ENCODE measurements at places on chromosomes 5 and 9.

DNA sequence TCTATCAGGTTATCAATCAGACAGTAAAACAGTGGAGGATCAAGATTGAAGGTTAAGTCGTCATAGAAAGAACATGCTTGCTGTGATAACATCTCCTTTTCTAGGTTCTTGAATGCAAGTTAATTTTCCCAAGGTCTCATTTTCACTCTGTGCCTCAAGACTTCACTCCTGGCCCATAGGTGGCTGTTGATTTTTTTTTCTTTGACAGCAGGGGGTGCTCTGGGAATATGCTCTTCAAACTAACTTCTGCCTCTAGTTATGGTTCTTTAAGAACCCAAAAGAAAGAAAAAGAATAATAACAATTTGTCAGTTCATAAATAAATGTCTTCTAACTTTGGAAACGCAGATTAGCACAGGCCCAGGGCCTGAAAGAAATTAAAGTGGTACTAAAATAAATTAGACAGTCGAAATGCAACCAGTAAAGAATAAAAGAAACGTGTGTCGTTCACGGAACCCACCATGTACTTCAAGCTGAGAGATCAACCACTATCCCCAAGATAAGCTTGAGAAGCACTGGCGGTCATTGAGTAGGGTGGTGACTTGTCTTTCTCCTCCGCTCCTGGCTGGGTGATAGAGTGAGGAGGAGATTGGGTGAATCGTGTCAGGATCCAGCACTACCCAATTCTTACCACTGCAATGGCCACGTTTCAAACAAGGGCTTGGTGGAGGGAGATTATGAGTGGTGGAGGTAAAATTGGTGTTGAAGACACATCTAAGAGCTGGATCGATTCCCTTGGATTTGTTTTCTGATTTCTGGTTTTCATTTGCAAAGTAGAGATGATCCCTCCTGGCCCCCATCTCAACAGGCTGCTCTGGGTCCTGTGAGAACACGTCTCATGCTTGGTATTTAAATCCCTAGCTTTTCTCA is 93.4 kb upstream of the IRX4 start:
- DNase-seq, result no peak

DNA sequence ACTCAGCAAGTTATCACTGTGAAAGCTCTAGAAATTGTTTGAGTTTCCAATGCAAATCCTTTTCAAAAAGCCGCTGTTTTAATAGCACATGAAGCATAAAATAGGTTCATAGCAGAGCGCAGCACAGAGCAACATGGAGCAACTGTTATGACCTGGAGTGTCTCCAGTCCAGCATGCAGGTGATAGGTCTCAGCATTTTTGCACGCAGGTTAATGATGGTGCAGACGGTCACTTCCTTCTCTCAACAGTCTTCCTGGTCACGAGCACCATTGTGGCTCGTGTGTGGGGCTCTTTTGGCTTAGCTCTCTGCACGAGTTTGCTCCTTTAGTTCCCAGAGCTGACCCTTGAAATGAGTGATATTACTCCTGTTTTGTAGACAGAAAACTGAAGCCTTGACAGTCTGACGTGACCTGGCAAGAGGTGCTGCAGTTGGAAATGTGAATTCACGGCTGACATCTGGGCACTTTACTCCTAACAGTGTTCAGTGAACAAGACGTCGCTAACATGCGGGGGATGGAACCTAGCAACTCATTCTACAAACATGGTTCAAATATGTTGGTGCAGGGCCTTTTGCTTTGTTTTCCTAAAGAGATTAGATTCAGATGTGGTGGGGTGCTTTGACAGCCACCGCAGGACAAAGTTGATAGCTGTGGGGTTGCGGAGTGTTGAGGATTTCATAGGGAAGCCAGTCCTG is 10.0 kb downstream of the TENT4A start:
- DNase-seq, result no peak

GRCh38 chr9:134193912-134194535 is 29.7 kb upstream of the RNU6ATAC start:
- no peak for DNase-seq

DNA sequence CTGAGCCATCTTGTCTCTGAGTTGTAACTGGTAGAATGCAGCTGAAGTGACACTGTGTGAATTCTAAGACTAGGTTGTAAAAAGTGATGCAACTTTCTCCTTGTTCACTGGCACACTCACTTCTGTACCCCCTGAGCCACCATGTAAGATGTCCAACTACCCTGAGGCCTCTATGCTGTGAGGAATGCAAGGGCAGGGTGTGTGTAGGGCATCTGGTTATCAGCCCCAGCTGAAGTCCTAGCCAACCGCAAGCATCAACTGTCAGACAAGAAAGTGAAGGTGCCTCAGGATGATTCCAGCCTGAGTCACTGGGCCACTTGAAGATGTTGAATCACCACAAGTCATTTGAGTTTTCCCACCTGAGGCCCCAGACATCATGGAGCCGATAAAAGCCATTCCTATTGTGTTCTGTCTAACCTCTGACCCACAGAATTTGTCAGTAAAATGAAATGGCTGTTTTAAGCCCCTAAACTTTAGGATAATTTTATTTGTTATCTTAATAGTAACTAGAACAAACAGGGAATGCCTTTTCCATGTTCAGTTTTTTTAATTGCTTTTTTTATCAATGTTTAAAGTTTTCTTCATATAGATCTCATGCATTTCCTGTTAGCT is 18.7 kb upstream of the RHOBTB3 start:
- no peak for DNase-seq

DNA sequence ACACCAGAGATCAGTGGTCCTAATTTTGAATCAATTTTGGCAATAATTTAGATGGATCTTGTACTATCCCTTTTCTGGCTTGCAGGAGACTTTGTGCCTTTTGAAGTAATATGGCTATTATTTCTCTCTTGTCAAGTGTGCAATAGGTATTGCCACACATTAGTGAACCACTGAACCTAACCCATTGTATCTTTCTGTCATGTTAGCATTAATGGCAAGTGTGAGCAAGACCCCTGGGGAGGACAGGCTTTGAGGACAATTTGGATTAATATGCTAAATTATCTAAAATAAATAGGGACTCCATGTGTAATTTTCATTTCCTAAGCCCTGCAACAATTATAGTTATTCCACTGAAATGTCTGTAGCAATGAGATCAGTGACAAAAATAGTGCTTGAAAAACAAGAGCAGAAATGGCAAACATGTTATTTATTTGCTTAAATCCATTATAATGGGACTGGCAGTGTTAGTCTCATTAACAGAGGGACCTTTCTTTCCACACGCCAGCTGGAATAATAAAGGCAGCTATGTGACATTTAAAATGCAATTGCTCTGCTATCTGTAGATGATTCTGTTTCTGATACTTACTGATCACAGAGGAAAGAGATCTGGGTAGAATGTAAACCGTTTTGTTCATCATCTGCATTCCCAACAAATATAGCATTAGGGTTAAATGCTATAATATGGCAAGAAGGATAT is 753.3 kb upstream of the ZNF608 start:
- no peak for DNase-seq

- DNase-seq, result no peak
Observed at GRCh38 chr5:69050214-69050613, 43.6 kb upstream of the SLC30A5 start.

DNA sequence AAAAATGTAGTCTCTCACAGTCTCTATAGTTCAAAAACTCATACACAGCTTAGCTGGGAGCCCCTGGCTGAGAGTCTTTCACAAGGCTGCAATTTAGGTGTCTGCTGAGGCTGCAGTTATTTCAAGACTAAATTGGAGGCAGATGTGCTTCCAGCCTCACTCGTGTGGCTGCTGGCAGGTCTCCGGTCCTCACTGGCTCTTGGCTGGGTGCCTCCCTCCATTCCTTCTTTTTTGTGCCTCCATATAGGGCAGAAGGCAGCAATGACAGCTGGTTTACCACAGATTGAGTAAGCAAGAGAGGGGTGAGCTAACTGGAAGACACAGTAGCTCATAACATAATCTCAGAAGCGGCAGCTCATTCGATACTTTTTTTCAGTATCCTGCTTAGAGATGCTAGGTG is 2167.7 kb upstream of the WWC1 start:
- DNase-seq, result no peak

- no peak for DNase-seq
Observed at GRCh38 chr9:17171309-17172094, 36.7 kb downstream of the CNTLN start.

GRCh38 chr5:179170606-179171005 is 110.4 kb downstream of the ZNF354C start:
- DNase-seq, result no peak

GRCh38 chr5:14184082-14184481 is 40.9 kb downstream of the TRIO start:
- no peak for DNase-seq

Data from left kidney (tissue), 8 donors.